ENCODE measurements at places on chromosomes 13 and 19.
A peak's percentile ranks its signal among the peaks of the same experiment; 100 is the strongest.

GRCh38 chr13:101492251-101492910, 39.9 kb downstream of the ITGBL1 start:
- H3K27ac ChIP-seq: no peak overlapping the region
- DNase-seq: no peak
- no peaks in the 10 kb centered on the region for H3K4me1 ChIP-seq
- H3K4me3 ChIP-seq: no peak overlapping the region
- H3K27me3 ChIP-seq: no peaks in the 10 kb centered on the region

GRCh38 chr13:34847766-34848165, 94.3 kb upstream of the NBEA start:
- no peaks in the 10 kb centered on the region for H3K36me3 ChIP-seq
- DNase-seq: no peak
- H3K27me3 ChIP-seq: no peaks in the 10 kb centered on the region
- H3K27ac ChIP-seq: no peak overlapping the region

- no peaks in the 10 kb centered on the region for H3K27me3 ChIP-seq
- H3K4me1 ChIP-seq: peaks cover 38% of the 10 kb centered on the region
- peaks cover 38% of the 10 kb centered on the region for H3K36me3 ChIP-seq
- peak overlapping the region; percentile 97 for H3K4me3 ChIP-seq
- no peak for DNase-seq
Observed at GRCh38 chr19:798415-799075, 1.3 kb downstream of the PTBP1 start.

GRCh38 chr19:16607819-16608218, 20.2 kb downstream of the MED26 start:
- peak overlapping the region; percentile 53 for H3K27ac ChIP-seq
- no peak overlapping the region for H3K4me3 ChIP-seq
- peaks cover 6% of the 10 kb centered on the region for H3K36me3 ChIP-seq
- no peaks in the 10 kb centered on the region for H3K27me3 ChIP-seq
- H3K4me1 ChIP-seq: no peaks in the 10 kb centered on the region

GRCh38 chr13:48945626-48946025, 30.1 kb upstream of the FNDC3A start:
- H3K4me1 ChIP-seq: no peaks in the 10 kb centered on the region
- no peak overlapping the region for H3K4me3 ChIP-seq
- no peak for DNase-seq

DNA sequence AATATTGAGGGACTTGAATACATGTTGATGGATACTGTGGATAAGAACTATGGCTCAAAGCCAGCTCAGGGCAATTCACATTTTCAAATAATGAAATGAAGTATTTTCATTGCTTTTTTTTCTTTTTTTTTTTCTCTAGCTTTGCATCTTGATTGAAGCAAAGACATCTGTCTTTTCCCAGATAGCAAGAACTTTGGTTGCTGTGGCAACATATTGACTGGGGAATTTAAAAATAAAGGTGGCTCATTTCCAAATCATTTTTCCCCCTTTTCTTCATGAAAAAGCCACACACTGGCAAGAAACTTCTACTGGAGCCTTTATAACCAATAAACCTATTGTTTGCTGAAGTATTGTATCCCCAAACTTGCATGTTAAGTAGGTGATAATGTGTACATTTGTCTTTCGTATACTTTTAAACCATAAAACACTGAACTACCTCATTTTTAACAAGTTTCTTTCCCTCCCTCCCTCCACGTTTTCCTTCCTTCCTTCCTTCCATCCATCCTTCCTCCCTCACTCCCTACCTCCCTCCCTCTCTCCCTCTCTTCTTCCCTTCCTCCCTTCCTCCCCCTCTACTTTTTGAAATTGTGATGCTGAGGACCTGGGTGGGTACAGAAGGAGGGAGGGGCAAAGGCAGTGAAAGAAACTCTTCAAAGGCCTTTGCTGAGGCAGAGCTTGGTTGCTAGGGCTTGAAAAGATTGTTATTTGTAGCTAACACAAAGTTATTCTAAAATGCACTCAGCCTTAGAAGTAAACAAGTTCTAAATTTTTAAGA, 343.5 kb upstream of the SPRY2 start:
- DNase-seq: no peak
- H3K4me3 ChIP-seq: no peak overlapping the region
- no peaks in the 10 kb centered on the region for H3K27me3 ChIP-seq
- no peak overlapping the region for H3K27ac ChIP-seq

DNA sequence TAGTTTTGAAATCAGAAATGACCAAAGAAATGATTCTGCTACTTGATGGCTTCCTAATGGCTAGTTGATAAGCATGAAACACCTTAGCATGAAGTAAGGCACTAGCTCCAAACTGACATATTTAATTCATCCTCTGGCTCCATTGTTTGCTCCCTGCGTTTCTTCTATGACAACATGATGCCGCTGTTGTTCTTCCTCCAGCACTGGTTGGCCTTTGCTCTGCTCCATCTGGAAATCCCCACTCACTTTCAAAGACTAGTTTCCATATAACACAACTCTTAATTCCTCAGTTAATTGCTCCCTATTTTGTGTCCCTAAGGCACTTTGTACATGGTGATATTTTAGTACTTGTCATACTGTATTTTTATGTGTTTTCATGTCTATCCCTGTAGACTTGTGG, 151.6 kb downstream of the GPC6 start:
- no peaks in the 10 kb centered on the region for H3K4me1 ChIP-seq
- H3K4me3 ChIP-seq: no peak overlapping the region
- no peaks in the 10 kb centered on the region for H3K27me3 ChIP-seq
- no peak for DNase-seq

- no peak overlapping the region for H3K4me3 ChIP-seq
- no peaks in the 10 kb centered on the region for H3K27me3 ChIP-seq
- no peak overlapping the region for H3K27ac ChIP-seq
- no peak for DNase-seq
- no peaks in the 10 kb centered on the region for H3K4me1 ChIP-seq
Observed at GRCh38 chr19:47890865-47891621, 4.9 kb upstream of the SULT2A1 start.

GRCh38 chr13:44726214-44726613, 150.1 kb upstream of the TSC22D1 start:
- H3K36me3 ChIP-seq: no peaks in the 10 kb centered on the region
- no peaks in the 10 kb centered on the region for H3K4me1 ChIP-seq
- no peak overlapping the region for H3K27ac ChIP-seq
- no peak for DNase-seq

GRCh38 chr13:29954082-29955028, 103.9 kb upstream of the UBL3 start:
- no peaks in the 10 kb centered on the region for H3K36me3 ChIP-seq
- H3K4me1 ChIP-seq: peaks cover 9% of the 10 kb centered on the region
- peak overlapping the region; percentile 14 for H3K4me3 ChIP-seq
- DNase-seq: peak; percentile 46
- H3K27me3 ChIP-seq: peaks cover 2% of the 10 kb centered on the region

- DNase-seq: no peak
- H3K36me3 ChIP-seq: peaks cover 50% of the 10 kb centered on the region
- H3K4me1 ChIP-seq: peaks cover 28% of the 10 kb centered on the region
- H3K27me3 ChIP-seq: no peaks in the 10 kb centered on the region
Observed at GRCh38 chr19:48469934-48470680, 938 bp downstream of the CYTH2 start.

GRCh38 chr19:12733369-12734214, 892 bp downstream of the TRIR start:
- DNase-seq: peak; percentile 53
- H3K4me1 ChIP-seq: peaks cover 18% of the 10 kb centered on the region
- peaks cover 42% of the 10 kb centered on the region for H3K36me3 ChIP-seq

GRCh38 chr19:18839465-18840287, 7.9 kb downstream of the UPF1 start:
- no peak overlapping the region for H3K4me3 ChIP-seq
- DNase-seq: no peak
- no peaks in the 10 kb centered on the region for H3K27me3 ChIP-seq
